ENCODE measurements at places on chromosomes 2 and 18. TPM values are rescaled to one million over a fixed set of nuclear protein-coding genes. Genes with fewer than 3 reads are reported as not detected.

The FNDC4 gene
- 14.1 TPM for total RNA-seq

The GULP1 gene
- total RNA-seq: 75.1 TPM

The MBD2 gene
- 37.4 TPM for total RNA-seq

The AOX1 gene
- 5.4 TPM for total RNA-seq

The HOXD3 gene
- not detected for total RNA-seq

The FAP gene
- total RNA-seq: not detected

The FSHR gene
- total RNA-seq: not detected

The FAM110C gene
- total RNA-seq: 7.7 TPM

- DNase-seq: no peak
These were observed 162.0 kb upstream of the NRP2 start for GRCh38 chr2:205520311-205520710.

DNA sequence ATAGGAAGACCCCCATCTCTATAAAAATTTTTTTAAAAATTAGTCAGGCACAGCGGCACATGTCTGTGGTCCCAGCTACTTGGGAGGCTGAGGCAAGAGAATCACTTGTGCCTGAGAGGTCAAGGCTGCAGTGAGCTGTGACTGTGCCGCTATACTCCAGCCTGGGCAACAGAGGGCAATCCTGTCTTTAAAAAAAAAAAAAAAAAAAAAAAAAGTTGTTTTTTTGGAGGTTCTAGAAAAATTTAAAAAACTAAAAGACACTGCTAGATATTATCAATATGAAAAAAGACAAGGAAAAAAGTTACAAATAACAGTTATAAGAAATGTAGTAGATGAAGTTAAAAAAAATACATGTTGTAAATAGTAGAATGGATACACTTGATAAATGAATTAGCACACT, 56.1 kb upstream of the C2orf15 start:
- peak; percentile 19 for DNase-seq

GRCh38 chr2:12684471-12684936, 32.2 kb upstream of the TRIB2 start:
- no peak for DNase-seq

DNA sequence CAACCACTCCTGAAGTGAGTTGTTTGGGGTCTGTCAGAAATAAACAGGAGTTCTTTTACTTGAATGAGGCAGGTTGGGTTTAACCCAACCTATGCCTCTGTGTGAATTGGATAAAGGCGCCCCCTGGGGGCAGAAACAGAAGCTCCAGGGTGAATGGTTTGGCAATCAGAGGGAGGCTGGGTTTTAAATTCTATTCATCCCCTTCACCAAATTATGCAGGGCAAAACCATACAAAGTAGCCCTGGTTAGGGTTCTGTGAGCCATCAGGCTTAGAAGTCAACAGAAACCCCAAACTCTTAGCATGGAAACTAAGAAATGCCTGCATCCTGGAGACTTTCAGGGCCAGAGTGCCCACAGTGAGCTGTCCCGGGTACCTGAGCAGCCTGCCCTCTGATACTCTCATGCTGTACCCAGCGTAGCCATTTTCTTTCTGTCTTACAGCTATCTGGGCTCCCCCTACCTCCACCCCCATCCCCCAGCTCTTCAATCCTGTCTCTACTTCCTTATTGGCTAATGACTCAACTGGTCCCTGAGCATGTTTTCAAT, 241.5 kb downstream of the ICOS start:
- peak; percentile 74 for DNase-seq

GRCh38 chr2:5365871-5366461, 326.2 kb upstream of the SOX11 start:
- DNase-seq: peak; percentile 44

DNA sequence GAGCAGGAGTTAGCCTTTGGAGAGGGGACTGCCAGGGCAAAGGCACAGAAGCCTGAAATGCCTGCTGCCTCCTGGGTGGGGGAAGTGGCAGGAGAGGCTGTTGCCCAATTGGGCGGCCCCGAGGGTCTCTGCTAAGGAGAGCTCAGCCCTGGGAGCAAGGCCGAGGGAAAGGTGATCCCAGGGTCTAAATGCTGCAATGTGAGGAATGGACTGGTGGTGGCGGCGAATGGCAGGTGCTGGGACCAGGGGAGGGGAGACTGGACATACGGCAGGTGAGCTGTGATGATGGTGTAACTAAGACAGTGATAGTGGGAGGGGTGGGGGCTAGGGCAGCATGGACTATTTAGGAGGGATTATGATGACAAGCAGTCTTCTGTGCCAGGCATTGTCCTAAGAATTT, 104.0 kb downstream of the DYSF start:
- DNase-seq: peak; percentile 48

- no peak for DNase-seq
These were observed 4.1 kb upstream of the STAT1 start for GRCh38 chr2:191018048-191018447.

- DNase-seq: no peak
These were observed 394.7 kb downstream of the FBXO15 start for GRCh38 chr18:73752965-73753364.

- DNase-seq: no peak
These were observed 15.2 kb upstream of the ITSN2 start for GRCh38 chr2:24375349-24376087.

- no peak for DNase-seq
These were observed 2.8 kb downstream of the NCKAP1 start for GRCh38 chr2:183035298-183035953.

GRCh38 chr18:25278394-25278793, 73.6 kb downstream of the ZNF521 start:
- DNase-seq: no peak

DNA sequence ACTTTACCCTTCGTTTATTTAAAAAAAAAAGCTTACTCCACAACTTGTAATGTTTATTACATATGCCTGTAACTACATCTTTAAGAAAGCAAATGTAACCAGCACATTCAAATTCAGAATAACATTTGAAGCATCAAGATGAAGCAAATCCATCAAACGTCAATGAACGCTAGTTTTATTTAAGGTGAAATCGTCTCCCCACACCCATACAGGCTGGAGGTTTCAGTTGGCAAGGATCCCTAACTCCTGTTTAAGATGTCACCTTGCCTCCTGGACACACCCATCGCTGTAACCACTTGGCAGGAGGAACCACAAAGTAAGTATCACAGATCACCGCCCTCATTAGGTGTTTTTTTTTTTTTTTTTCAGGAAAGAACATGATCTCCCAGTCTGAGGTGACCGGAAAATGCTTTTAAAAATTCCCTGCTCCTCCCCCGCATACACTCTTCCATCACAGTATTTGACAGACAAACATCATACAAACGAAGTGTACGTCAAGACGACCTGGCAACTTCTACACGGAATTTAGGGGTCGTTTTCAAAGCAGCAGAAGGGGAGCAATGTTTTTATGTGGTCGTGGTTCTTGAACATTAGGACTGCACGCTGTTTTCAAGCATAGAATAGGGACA, 19.7 kb upstream of the STPG4 start:
- DNase-seq: no peak

DNA sequence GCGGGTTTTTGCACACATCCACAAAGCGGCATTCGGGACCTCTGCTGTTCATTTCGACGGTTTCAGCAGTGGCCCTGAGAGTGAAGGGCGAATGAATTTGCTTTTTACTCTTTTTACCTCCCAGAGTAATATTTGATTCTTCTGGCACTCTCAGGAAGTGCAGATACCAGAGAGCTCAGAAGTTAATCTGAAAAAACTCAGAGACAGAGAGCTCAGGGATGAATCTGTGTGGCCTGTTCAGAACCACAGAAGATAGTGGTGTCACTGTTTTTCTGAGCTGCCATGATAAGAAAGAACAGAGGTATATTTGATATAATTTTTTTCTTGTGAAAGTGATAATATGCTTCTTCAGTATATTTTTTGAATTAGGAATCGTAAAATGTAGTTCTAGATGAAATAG, 129.3 kb downstream of the MBP start:
- no peak for DNase-seq
